ENCODE measurements at places on chromosomes 6 and 20.

DNA sequence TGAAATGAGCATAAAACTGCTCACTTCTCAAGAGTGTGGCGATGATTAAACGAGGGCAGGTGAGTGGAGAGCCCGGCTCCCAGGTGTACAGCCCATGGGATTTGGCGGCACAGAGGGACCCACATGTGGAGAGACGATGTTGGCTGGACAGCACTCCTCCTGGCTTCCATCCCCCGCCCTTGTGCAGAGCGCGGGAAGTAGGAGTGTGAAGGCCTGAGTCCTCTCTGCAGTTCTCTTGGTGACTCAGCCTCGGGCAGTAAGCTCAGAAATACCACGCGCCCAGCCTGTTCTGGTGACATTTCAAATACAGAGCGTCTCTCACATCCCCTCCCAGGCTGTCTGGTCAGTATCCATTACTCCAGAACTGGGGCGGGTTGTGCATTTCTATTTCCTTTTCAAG, 94.2 kb upstream of the SRSF6 start:
- no peak for DNase-seq

GRCh38 chr6:120671519-120671918, 662.8 kb downstream of the TBC1D32 start:
- DNase-seq: no peak

GRCh38 chr20:50001784-50002311, 19.1 kb downstream of the SNAI1 start:
- no peak for DNase-seq

- DNase-seq: no peak
Observed at GRCh38 chr6:30198166-30199084, 14.8 kb downstream of the TRIM26 start.

GRCh38 chr6:75230484-75231325, 12.9 kb downstream of the COX7A2 start:
- DNase-seq: no peak

GRCh38 chr6:2873643-2874042, 29.5 kb downstream of the SERPINB9 start:
- no peak for DNase-seq

DNA sequence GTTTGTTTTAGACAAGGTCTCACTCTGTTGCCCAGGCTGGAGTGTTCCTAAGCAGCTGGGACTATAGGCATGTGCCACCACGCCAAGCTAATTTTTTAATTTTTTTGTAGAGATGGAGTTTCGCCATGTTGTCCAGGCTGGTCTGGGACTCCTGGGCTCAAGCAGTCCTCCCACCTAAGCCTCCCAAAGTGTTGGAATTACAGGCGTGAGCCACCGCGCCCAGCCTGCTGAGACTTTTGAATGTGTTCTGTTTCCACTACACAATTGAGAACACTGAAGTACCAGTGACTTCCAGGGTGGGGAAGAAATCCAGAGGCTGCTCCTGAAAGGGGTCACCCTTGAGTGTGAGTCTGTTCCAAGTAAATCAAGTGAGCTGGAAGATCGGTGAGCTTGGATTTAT, 81.3 kb upstream of the ARMC2 start:
- DNase-seq: no peak

GRCh38 chr6:63392092-63392724, 72.4 kb upstream of the LGSN start:
- no peak for DNase-seq

GRCh38 chr6:108453601-108454185, 107.0 kb upstream of the FOXO3 start:
- no peak for DNase-seq

DNA sequence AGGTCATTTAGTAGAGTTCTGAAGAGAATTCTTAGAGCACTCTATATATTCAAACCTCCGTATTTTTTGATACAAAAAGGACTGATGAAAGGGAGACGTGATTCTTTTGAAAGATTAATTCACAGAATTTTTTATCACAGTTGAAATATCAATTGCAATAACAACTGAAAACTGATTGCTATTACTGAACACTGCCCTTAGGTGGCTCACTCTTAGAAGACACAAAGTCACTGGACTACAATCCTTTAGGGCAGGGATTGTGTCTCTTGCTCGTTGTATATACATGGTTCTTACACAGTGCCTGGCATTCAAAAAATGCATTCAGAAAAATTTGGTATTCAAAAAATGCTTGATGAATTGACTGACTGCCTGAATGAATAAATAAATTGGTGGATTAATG, 17.1 kb upstream of the CALHM6 start:
- no peak for DNase-seq

DNA sequence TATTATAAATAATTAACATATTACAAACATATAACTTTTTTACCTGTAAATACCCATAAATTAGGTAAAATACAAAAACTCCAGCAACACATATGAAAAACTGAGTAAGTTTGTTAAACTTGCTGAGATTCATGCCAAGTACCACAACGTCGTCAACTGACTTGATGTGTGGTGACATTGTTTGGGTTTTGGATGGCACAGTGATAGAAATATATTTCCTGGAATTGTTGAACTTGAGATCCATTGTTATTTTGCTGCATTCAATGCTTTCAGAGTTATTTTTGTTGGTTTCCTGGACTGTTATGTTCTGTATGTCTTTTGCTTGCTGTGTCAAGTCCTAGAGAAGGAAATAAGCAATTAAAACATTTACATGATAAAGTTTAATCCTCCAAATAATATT, 5.5 kb downstream of the SLC35B3 start:
- DNase-seq: no peak

- DNase-seq: no peak
Observed at GRCh38 chr20:36969478-36970186, 18.1 kb upstream of the SAMHD1 start.

DNA sequence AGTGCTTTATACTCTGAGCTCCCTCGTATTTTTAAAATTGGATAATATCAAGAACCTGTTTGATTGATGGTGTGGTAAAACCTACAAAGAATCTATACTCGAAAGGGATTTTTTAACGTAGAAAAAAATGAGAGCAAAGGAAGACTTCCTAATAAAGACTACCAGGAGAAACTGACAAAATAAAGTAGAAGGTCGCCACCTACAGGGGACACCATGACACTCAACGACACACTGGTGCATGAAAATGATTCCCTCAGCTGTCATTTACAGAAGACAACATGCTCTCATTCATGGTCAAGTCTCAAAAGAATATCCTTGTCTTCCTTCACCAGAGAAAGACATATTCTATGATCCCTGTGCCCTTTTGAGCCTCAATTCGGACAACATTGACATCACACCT, 10.1 kb upstream of the NHSL1 start:
- DNase-seq: no peak

GRCh38 chr6:31048099-31048498, 37.8 kb downstream of the MUC22 start:
- DNase-seq: no peak

DNA sequence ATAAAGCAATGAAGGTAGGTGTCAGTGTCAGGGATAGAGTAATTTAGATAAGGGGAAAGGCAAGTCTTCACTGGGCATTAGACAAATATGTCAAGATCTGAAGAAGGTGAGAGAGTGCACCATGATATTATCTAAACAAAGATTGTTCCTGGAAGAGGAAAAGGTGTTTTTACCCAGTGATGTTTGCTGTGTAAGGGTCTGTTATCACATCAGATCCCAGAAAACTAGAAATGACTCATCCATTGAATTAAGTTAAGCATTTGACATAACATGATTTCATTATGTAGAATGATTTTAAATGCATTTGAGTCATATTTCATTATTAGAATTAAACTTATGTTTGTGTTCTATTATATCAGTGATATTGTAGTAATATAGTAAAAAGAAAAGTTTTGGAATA, 1279.5 kb upstream of the CITED2 start:
- DNase-seq: no peak

GRCh38 chr6:54802775-54803634, 43.6 kb upstream of the FAM83B start:
- DNase-seq: no peak

- DNase-seq: no peak
Observed at GRCh38 chr6:134662077-134662700, 287.7 kb downstream of the ALDH8A1 start.

DNA sequence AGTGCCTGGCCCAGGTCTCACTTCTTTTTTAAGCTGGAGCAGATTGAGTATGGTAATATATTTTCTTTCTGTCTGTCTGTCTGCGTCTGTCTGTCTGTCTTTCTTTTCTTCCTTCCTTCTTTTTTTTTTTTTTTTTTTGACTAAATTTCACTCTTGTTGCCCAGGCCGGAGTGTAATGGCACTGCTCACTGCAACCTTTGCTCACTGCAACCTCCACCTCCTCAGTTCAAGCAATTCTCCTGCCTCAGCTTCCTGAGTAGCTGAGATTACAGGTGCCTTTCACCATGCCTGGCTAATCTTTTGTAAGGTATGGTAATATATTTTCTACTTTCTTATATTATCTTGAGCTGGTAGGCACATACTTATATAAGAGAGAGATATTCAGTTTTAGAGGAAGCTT, 196.3 kb upstream of the MARCKS start:
- no peak for DNase-seq

DNA sequence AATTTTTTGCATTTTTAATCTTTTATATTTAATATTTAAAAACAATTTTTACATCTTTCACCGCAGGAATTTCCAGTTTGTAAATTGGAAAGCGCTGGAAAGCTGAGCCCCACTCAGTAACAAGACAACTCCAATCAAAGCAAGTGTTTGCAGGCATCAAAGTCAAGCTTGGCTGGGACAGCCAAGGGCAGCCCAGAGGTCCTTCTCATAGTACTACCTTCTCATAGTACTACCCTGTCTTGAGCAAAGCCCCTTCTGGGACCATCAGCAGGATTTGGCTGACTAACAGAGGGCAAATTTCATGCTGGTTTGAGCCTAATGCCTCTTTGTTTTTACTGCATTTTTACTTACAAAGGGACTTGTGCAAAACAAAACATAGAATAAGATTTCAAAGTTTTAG, 228.3 kb downstream of the SIM1 start:
- DNase-seq: no peak

DNA sequence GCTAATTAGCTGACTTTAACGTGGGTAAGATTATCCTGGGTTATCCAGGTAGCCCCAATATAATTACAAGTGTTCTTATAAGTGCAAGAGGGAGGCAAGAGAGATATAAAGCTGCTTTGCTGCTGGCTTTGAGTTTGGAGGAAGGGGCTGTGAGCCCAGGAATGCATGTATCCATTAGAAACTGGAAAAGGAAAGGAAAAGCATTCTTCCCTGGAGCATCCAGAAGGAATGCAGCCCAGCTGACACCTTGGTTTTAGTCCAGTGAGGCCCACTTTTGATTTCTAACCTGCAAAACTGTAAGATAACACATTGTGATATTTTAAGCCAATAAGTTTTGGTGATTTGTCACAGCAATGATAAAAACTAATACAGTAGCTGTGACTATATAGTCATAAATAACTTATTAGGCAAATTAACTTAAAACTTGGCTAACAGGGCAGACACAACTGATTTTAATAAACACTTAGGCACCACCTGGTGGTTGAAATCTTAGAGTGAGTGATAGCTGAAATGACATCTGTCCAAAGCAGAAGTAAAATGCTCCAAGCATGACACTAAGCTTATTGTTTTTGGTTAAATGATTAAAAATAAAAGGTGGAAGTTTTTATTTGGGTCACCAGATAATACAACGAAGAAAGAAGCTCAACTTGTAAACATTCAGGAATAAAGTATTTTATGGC, 35.6 kb downstream of the ADGRF4 start:
- DNase-seq: no peak

DNA sequence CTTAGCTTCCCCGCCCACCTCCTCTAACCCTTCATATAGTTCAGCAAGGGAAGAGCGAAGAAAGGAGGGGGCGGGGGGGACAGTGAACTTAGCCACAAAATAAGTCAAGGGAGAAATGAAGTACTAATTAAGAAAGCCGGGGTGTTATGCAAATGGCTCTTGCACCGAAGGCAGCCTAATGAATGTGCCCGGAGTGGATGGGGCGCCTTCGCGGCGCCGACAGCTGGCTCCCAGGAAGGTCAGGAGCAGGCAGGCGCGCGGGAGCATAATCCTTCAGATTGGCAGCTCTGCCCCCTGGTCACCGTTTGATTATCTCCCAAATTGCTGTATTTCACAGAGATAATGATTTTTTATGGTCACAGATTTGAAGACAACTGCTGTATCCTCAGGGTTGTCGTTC, 395.1 kb downstream of the TFAP2B start:
- DNase-seq: no peak

GRCh38 chr6:7505189-7505699, 36.2 kb upstream of the DSP start:
- DNase-seq: no peak

DNA sequence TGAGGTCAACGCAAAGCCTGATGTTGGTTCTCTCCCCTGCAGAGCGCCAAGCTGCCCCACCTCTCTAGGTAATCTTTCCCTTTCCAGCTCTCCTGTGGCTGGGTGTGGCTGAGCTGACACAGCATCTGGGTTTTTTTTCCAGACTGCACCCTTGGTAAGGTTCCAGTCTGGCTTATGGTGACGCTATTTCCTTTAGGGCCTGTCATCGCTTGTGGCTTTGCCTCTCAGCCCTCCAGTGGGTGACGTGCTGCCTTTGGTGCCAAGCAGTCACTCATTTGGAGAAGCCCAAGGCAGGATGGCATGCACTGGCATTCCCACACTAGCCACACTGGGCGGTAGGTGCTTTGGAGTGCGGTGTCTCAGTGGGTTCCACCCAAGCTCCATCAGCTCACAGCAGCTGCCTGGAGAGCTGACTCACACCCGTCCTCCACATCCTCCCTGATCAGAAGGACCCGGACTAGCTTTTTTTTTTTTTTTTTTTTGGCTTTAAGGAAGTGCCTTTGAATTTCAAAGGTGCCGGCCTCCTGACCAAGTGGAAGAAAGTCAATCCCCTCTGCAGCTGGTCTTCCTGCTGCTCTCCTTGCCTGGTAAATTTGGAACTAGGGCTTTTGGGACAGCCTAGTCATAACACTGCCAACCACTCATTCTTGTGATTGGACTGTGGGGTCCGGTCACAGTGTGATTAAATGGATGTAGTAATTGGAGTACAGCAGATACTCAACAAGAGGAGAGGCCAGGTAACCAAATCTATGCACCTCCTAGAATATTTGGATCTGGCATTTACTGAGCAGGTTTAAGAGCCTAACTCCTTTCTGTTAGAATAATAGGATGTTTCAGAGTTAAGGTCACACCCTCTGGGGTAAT, 153.6 kb downstream of the CD83 start:
- DNase-seq: no peak

- DNase-seq: no peak
Observed at GRCh38 chr20:17782768-17783167, 83.0 kb downstream of the BANF2 start.

DNA sequence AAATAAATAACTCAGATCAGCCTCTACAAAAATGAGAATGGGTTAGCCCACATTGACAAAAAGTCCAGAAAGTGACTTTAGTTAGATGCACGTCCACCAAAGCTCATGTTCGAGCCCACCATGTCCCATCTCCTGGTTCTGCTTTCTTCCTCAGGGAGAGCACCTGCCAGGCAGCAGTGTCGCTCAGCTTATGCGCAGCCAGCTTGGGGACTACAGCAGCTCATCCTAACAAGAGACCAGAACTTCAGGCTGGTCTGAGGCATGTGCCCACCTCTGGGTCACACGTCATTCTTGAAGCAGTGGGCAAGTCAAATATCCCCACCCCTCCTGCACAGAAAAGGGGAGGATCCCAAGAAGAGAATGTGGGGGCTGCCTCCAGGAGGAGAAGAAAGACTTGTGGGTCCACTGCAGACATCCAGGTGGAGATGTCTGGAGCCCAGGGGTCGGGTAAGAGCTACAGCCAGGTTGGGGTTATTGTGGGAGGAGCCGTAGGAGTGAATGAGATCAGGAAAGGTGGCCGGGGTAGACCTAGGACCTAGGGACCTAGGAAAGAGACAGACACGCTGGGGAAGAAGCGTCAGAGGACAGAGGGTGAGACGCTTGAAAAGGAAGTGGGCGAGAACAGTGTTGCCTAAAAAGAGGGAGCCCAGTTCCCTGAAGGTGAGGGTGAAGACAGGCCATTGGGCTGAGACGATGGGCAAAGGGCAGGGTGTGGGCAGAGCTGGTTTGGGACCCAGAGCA, 52.5 kb downstream of the SSR1 start:
- no peak for DNase-seq
